ENCODE measurements at places on chromosomes 3 and 15.

DNA sequence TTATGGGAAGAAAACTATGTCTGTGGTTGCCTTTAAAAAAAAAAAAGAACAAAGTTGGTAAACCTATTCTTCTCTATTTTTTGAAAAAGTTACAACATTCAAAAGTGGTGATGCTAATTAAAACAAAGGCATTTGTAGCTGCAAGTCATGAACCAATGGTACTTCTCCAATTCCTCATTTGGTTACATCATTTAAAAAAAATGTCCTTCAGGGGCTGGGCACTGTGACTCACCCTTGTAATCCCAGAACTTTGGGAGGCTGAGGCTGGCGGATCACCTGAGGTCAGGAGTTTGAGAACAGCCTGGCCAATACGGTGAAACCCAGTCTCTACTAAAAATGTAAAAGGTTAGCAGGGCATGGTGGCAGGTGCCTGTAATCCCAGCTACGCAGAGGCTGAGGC lies 574.6 kb downstream of the VGLL3 start:
- DNase-seq: no peak

GRCh38 chr3:41200669-41201021 lies 1.3 kb downstream of the CTNNB1 start:
- peak; percentile 20 for DNase-seq

DNA sequence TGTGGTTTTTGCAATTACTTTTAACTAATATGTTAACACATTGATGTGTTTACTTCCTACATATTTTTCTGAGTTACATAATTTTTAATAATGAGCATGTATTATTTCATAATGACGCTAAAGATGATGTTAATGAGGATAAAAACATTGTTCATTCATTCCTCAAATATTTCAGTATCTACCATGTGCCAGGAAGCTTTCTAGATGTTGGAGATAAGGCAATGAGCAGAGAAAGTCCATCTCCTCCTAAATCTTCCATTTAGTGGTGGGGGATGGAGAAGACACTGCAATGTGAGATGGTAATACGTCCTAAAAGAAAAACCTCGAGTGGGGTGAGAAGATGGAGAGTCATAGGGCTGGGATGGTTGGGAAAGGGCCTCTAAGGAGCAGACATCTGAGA lies 132.7 kb downstream of the MYLK start:
- no peak for DNase-seq

- no peak for DNase-seq
These were observed 53.7 kb upstream of the MEF2A start for GRCh38 chr15:99511866-99512661.

- DNase-seq: no peak
These were observed 84.2 kb upstream of the IL12A start for GRCh38 chr3:159904455-159904854.

GRCh38 chr3:4426261-4426781 lies 40.7 kb downstream of the SUMF1 start:
- no peak for DNase-seq

- no peak for DNase-seq
These were observed 12.4 kb downstream of the MYO1E start for GRCh38 chr15:59360305-59360704.

Measured in CD4-positive, alpha-beta T cell treated with Interleukin-15 for 4 hours (primary cell).